ENCODE measurements at places on chromosomes 2 and 18.

- no peak for DNase-seq
Observed at GRCh38 chr2:74418312-74418711, 3.1 kb downstream of the C2orf81 start.

- no peak for DNase-seq
Observed at GRCh38 chr18:6493194-6493593, 78.5 kb upstream of the L3MBTL4 start.

DNA sequence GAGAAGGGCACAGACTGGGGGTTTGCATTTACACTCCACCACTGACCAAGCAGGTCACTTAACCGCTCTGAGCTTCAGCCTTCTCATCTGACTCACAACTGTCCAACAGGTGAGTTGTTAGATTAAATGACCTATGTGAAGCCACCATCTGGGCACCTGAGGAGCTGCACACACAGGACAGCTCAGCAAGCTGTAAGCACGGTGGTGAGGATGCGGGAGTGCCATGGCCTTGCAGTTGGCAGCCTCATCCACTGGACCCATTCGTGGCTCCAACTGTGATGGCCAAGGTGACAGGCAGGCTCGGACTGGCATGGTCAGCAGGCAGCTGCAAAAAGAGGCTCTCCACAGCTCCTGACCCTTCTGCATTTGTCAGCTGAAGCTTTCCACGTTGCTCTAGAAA lies 23.3 kb upstream of the AMMECR1L start:
- DNase-seq: no peak

GRCh38 chr2:34307636-34308035 lies 708.5 kb upstream of the FAM98A start:
- DNase-seq: no peak

- DNase-seq: no peak
Observed at GRCh38 chr2:8994386-8994785, 9.1 kb downstream of the MBOAT2 start.

- no peak for DNase-seq
Observed at GRCh38 chr2:130385709-130386108, 29.9 kb downstream of the PTPN18 start.

GRCh38 chr18:23634692-23635091 lies 28.0 kb downstream of the ANKRD29 start:
- no peak for DNase-seq

DNA sequence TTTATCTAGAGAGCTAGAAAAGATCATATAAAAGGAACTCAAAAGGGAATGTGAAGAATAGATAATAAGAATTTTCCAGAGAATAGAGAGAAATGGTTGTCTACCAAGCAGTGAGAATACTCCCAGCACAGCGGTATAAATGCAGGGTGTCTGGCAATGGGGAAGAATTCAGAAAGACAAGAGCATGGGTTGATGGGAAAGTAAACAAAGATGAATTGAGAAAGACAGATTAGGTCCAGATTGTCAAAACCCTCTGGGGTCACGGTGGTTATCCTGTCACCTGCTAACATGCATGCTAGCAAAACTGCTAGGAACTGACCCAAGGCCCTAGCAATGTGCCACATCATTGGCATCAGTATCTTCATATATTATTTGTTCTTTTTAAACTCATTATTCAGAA lies 30.8 kb upstream of the C1D start:
- no peak for DNase-seq

DNA sequence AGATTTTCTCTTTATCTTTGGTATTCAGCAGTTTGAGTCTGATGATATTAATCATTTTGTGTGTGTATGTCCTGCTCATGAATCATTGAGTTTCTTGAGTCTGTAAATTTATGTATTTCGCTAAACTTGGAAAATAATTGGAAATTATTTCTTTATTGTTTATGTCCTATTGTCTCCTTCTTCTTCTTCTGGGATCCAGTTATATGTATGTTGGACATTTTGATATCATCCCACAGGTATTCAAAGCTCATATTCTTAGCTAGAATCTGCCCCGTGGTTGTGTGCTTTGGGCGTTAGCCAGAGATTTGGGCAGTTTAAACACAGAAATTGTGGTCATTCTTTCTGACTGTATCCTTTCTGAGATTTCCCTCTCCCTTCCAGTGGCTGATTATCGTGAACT lies 243.0 kb upstream of the SPRED2 start:
- DNase-seq: no peak

- peak; percentile 37 for DNase-seq
Observed at GRCh38 chr2:241865416-241865956, 4.0 kb upstream of the RTP5 start.

- no peak for DNase-seq
Observed at GRCh38 chr2:23321751-23322150, 63.2 kb upstream of the KLHL29 start.

- DNase-seq: peak; percentile 12
Observed at GRCh38 chr2:55047677-55048299, 2.5 kb downstream of the RTN4 start.

DNA sequence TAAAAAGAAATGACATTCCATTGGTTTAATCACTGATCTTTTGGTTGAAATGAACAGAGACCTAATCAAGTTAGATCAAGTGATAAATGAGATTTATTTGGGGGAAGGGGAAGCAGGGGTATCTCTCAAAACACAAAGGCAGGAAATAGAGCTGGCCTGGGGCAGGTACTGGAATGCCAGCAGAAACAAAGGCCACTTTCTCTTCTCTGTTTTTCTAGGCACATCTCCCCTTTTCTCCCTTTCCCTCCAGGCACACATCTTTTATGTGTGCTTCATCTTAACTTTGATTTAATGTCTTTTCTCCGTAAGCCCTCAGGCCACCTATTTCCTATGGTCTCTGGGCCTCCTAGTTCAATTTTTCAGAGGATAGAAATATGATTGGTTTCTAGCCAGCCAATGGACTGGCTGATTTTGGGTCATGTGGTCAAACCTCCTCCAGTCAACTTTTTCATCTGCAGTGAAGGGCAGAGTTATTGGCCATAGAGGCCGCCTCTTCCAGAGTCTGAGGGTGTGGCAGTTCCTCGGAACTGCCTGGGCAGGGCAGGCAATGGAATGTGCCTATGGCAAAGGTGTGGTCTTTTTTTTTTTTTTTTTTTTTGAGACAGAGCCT lies 58.9 kb upstream of the FAM136A start:
- DNase-seq: no peak

- DNase-seq: no peak
Observed at GRCh38 chr2:121965661-121966060, 210.2 kb downstream of the TSN start.

DNA sequence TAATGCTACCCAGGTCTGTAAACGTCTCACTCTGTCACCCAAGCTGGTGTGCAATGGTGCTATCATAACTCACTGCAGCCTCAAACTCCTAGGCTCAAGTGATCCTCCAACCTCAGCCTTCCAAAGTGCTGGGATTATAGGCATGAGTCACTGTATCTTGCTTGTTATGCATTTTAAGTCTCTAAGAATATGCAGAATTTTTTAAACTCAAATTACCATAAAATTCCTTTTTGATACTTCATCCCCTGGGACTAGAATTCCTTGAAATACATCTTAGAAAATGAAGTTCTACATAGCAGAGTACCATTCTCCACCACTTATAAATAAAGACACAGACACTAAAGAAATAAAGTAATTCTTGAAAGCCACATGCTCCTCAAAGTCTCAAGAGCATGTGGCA lies 30.2 kb upstream of the LRATD1 start:
- no peak for DNase-seq

GRCh38 chr18:5476961-5477800 lies 66.6 kb downstream of the EPB41L3 start:
- no peak for DNase-seq

GRCh38 chr2:176636401-176636800 lies 367.2 kb downstream of the MTX2 start:
- DNase-seq: no peak

DNA sequence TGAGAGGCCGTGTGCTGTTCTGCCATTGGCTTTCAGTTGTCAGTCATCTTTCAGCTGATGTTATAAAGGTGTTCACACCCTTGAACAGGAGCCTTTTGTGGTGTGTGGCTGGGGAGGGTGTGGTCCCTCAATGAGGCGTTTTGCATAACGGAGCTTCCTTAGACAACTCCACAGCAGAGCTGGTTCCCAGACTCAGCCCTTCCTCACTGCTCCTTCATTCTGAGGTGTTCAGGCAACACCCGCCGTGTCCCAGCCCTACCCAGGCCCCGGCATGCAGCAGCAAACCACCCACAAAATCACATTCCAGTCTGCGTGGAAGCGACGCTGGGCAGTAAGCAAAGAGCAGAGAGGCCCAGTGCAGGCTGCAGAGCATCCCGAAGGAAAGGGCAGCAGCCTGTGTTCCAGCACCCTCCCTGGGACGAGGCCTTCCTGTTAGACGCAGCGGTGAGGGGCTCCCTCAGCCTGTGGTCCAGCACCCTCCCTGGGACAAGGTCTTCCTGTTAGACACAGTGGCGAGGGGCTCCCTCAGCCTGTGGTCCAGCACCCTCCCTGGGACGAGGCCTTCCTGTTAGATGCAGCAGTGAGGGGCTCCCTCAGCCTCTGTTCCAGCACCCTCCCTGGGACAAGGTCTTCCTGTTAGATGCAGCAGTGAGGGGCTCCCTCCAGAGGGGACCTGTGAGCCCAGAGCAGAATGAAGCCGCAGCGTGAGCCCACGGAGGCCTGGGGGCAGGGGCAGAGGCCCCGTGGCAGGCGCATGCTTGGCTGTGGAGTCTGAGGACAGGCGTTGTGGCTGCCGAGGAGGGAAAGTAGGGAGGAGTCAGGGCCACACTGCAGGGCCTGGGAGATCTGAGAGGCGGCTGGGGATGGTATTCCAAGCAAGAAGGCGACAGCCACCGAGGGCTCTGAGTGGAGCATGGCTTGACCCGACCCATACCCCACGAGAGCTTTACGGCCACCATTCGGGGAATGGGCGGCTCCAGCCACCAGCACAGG lies 201.8 kb upstream of the HDAC4 start:
- no peak for DNase-seq

DNA sequence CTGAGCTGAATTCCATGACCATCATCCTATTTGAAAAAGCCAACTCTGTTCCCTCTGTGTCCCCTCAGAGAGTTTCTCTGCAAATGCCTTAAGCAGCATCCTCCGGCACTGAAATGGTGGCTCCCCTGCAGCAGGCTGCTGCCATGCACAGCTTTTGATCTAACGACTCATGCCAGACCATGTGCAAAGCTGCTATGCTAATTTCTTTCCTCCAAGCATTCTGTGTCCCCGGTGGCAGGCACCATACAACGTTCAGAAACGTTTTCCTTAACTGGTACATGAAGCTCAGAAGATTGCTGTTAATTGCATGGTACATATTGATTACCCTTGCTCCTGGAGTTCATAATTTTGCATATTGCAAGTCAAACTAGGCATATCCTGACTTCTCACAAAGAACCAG lies 336.8 kb downstream of the RBM43 start:
- DNase-seq: no peak

GRCh38 chr2:148096012-148096411 lies 75.1 kb downstream of the MBD5 start:
- DNase-seq: no peak

DNA sequence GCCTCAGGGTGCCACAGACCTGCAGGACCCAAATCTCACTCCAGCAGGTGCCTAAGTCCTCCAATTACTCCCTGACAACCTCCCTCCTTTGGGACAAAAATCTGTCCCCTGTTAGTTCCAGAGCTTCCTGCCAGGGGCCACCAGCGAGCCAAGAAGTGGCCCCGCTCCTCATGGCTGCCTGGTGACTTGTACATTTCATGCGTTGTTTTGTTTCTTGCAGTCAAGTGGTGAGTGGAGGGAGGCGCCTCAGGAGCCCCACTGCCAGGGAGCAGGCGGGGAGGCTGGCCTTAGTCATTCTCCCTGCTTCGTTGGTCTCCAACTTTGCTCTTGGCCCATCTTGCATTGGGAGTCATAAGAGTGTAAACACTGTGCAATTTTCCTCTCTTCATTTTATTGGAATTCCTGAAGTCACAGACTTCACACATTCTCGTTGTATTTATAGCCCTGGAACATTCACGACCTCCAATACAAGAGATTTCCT lies 81.3 kb downstream of the KCNF1 start:
- no peak for DNase-seq

DNA sequence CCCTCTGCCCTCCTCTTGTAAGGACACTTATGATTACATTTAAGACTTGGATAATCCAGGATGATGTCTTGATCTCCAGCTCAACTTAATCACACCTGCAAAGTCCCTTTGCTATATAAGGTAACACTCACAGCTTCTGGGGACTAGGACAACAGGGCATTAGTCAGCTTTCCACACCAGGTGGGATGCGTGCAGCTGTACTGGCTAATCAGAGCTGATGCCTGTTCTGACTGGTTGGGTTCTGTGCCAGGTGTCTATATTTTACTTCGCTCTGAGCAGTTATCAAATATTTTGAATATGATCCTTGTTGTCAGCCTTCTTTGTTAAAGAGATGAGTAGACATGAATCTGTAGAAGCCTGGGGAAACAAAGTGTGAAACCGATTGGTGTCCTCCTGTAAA lies 115.5 kb upstream of the ATP8B1 start:
- no peak for DNase-seq

GRCh38 chr2:16507655-16508489 lies 157.8 kb downstream of the CYRIA start:
- peak; percentile 46 for DNase-seq

GRCh38 chr18:59419386-59419785 lies 60.3 kb upstream of the LMAN1 start:
- DNase-seq: peak; percentile 29

GRCh38 chr18:31101183-31102024 lies 817 bp downstream of the DSC2 start:
- no peak for DNase-seq

DNA sequence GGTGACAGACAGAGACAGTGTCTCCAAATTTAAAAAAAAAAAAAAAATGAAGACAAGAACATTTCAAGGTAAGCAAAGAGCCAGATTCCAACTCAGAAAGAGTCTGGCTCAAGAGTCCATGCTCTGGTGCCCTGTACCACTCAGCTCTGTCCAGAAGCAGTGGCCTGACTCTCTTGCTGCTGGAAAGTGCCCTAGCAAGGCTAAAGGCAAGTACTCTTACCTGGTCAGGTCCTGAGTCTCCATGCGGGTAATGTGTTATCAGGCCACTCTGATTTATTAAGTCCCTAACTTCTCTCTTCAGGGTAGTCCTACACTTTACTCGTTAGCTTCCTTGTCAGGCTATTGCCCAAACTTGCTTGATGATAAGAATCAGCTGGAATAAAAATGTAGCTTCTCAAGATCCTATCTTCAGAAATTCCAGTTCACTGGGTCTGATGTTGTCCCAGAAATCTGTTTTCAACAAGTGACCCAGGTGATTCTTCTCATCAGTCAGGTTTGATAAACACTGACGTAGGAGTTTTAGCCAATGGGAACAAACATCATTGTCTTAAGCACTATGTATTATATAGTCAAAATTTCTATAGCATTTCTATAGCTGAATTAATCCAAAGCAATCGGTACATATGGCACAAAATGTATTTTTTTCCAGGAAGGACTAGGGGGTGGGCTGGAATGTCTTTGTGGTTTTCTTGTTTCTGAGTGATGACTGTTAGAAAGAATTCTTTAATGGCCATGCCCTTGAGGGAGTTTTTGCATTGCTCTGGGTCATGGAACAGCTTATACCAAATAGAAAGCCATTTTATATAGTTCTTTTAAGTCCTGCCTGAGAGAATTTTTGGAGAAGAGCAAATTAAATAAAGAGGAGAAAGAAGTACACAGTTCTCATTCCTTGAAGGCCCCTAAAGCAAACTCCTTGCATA lies 139.9 kb upstream of the DNMT3A start:
- no peak for DNase-seq

Data from SK-N-DZ (cell line).